ENCODE measurements at places on chromosomes 2 and 18.

DNA sequence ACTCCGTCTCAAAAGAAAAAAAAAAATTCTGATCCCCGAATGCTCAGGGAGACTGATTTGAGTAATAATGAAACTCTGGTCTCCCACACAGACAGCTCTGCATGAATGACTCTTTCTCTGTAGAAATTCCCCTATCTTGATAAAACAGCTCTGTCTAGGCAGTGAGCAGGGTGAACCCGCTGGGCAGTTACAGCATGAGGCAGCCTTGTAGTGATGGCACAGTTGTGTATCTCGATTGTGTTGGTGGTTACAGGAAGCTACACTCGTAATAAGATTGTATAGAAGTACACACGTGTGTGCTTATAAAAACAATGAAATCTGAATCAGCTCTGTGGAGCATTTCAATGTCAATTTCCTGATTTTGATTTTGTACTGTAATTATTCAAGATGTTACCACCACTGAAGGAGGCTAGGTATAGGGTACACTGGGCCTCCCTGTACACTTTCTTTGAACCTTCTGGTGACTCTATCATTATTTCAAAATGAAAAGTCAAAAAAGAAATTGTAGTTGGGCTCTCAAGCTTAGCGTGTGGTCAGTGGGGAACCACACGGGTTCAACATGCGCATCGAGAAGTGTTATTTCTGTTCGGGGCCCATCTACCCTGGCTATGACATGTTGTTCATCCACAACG is 34.9 kb upstream of the ATP8B1 start:
- no peak for DNase-seq

DNA sequence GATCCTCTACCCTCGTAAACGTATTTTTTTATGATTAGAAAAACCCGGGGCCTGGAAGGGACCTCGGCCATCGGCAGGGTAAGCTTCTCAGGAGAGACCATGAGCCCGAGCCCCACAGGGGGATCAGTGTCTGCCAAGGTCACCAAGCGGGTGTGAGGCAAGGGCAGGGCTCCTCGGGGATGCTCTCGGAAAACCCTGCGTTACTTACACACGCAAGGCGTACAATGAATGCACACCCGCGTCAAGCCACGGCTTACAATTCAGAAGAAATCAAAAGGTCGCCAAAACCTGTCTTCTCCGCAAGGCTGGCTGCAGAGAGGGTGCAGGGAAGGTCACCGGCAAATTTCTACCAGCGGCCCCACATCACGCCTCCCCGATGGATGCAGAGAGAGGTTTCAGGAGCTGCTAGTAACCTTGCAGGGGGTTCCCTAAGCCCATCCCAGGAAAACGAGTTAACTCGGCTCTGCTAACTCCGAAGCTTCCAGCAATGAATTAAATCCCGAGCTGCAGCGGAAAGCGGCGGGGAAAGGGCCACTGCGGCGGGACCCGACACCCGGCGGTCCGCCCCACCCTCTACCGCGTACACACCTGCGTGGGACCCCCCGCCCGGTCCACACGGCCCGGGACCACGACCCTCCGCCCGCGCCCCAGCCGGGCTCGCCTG is 638 bp downstream of the ST3GAL5 start:
- DNase-seq, result no peak

GRCh38 chr2:82667491-82667890 is 1791.6 kb downstream of the SUCLG1 start:
- DNase-seq, result no peak

DNA sequence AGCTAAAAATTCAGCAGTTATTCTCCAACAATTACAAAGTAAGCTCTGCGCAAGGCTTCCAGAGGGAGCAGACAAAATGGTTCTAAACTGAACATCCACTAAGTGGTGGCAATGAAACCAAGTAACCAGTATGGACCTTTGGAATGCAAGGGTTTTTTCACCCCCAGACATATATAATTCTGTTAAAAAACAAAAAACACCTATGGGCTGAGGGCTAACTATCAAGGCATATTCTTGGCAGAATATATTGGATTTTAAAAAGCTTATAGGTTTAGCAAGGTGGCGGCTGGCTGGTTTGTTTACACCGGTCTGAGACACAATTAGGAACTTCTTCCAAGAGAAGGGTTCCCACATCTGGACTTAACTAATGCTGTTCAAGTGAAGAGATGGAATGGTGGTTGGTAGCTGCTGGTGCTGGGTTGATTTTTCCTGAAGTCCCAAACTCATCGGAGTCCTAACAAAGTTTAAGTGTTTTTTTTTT is 2.8 kb downstream of the ZFP36L2 start:
- no peak for DNase-seq

GRCh38 chr18:49747876-49748275 is 65.5 kb downstream of the ACAA2 start:
- no peak for DNase-seq

DNA sequence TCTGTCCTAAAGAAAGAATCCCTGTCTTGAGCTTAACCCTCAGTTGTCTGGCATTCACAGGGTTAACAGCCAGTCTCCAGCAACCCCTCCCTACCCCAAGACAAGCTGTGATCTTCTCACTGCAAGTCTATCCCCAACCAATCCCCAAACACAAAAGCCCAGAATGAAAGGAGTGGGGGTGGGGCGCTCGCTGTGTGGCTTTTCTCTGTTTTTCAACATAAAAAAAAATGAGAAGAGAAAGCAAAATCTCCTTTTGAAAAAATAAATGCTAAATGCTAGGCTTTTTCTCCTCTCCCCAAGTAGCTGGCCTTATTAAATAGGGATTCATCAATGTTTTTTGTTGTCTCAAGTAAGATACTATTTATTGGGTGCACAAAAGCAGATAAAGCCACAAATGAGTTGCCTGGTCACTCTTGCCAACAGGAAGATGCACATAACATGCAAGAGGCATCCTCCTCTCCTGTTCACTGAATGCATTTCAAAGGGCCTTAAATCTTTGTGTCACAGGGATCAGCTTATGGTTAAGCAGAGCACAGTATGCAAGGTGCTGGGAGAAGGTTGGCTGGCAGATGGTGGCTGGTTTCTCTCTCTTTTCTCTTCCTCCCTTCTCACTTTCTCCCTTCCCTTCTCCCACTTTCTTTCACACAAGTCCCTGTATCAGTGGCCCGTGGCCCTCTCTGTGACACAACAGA is 225.6 kb downstream of the CMPK2 start:
- no peak for DNase-seq

- DNase-seq, result no peak
Measured at GRCh38 chr2:239642406-239643004, 241.7 kb upstream of the HDAC4 start.

- DNase-seq, result no peak
Measured at GRCh38 chr2:128159437-128159836, 68.4 kb downstream of the UGGT1 start.

DNA sequence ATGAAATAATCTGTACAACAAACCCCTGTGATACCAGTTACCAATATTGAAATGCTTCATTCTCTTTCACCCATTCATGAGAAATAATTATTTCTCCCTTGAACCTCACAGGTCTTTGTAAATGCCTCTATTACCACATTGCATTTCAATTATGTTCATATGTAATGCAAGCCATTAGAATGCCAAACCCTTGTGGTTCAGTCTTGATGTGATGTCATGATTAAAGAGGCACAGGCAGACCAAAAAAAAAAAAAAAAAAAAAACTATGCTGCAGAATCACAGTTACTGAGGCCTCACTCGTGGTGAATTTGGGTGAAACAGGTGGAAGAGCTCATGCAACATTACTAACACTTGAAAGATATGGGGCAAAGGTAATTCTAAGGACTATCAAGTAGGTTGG is 9.4 kb upstream of the EPG5 start:
- DNase-seq, result no peak

DNA sequence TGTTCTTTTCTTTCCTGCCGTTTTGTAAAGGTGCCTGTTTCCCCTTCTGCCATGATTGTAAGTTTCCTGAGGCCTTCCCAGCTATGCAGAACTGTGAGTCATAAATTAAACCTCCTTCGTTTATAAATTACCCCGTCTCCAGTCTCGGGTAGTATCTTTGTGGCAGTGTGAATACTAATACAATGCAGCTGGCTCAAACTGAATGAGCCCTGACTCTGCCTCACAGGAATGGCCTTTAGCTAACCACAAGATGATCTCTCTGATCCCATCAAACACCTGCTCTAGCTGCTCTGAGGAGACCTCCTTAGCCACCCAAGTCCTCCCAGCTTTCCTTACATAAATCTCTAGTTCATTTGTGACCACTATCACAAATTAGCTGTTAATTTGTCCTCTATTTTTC is 41.5 kb upstream of the CAB39 start:
- DNase-seq, result no peak

DNA sequence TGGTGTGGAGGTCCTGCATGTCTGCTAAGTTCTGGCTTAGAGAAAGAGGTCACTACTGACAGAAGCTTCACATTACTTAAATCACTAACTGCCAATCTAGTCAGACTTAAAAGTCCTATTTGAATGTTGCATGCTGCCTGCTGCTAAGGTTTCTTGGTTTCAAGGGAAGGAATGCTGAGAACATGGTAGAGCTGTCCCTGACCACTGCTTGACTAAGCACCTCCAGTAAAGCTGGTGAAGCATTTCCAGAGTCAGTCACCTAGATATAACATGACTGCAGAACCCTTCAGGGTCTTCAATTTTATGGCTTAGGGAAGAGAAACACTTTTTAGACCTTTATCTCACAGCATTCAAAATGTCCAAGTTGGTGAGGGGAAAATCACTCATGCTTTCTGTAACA is 2178.3 kb upstream of the PIK3C3 start:
- no peak for DNase-seq

GRCh38 chr2:55357927-55358326 is 61.7 kb downstream of the CCDC88A start:
- DNase-seq, result no peak

- DNase-seq, result no peak
Measured at GRCh38 chr18:46718501-46719341, 38.1 kb downstream of the ST8SIA5 start.

- no peak for DNase-seq
Measured at GRCh38 chr2:165895974-165896373, 57.6 kb downstream of the TTC21B start.

DNA sequence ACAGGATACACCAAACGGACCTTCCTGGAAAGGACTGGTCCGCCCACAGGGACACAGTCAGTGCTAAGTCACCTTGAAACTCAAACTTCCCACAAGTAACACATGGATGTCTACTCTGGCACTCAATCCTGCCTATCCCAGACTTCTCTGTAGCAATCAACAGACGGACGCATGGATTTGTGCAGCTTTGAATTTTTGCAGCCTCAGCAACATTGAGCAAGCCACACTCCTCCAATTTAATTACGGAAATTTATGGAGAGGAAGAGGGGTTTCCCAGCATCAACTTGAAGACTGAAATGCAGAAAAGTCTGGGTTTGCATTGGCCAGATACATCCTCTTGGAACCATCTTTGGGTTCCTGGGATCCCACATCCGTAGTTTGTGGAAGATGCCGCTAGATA is 26.2 kb downstream of the DNER start:
- no peak for DNase-seq

DNA sequence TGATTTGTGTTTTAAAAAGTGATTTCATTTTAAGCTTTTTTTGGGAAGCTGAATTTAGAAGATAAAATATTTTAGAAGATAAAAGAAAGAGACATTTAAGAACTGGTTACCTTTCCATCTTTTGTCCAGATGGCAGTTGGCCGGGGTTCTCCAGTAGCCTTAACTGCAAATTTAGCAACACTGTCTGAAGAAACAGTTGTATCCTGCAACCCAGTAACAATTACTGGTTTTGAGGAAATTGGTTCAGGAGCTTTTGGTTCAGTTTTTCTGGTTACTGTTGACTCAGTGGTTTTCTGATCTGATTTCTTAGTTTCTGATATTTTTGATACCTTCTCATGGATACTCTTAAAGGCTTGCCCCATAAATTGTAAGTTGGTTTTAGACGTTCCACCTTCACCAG is 49.9 kb downstream of the PLEKHA3 start:
- DNase-seq, result no peak

- no peak for DNase-seq
Measured at GRCh38 chr2:45339253-45339652, 271.8 kb downstream of the SRBD1 start.

- DNase-seq, result no peak
Measured at GRCh38 chr2:236959036-236959435, 126.7 kb upstream of the COPS8 start.

DNA sequence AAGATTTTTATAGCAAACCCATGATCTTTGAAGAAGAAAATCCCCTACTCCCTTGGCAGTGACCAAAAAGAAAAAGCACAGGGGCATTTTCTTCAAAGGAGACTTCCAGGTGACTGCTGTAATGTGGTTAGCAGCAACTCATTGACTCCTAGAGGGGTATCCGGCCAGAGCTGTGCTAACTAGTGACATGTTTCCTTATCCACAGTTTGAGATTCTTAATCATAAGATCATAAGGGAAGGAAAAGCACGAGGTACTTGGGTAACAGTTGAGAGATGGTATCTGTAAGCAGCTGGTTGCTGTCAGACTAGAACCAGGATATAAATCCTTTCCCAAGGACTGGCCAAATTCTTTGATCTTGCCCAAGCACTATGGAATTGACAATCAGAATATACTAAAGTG is 124.7 kb downstream of the MREG start:
- no peak for DNase-seq

DNA sequence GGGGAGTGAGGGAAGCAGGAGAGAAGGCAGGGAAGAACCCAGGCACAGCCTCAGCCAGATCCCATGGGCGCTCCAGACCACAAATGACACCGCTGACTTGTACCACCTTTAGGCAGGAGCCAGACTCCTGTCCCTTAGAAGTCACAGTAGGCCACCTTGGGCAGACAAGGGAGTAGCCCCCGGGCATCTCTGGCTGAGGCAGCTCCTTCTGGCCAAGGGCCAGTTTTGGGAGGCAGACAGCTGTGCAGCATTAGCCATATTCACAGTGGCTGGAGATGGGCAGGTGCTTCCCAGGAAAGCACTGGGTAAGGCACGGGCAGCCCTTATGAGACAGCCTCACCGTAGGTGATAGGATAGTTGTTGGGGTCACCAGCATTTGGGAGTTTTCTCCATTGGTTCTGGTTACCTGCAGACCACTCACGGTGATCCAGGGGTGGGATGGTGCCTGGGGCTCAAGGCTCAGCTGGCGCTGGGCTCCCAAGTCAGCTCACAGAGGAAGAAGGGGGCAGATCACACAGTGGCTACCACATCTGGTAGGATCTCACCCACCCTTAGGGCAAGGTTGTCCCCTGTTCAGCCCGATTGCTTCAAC is 2.1 kb downstream of the ASTL start:
- no peak for DNase-seq

- DNase-seq, result no peak
Measured at GRCh38 chr2:165002638-165003037, 47.3 kb upstream of the SLC38A11 start.

DNA sequence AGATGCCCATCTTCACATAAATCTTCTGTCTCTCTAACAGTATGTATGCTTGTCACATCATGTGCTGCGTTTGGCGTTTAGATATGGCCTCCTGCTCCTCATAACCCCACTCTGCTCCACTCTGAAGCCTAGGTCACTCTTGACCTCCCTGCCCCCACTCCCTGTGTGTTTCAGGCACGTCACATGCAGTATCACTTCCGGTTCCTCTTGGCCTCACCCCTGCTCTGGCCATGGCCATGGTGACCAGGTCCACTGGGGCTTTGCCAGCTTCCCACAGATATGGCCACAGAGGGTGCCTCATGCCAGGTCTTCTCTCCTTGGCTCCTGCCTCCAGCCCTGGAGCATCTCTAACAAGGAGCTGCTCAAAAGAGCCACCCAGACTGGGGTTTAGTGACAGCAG is 160.0 kb downstream of the RNF152 start:
- DNase-seq, result no peak
